ENCODE measurements at places on chromosomes 11 and 22. TPM values are rescaled to one million over a fixed set of nuclear protein-coding genes. Genes with fewer than 3 reads are reported as not detected.

Gene NRIP3
- 23.4 TPM for total RNA-seq

Gene KCNQ1
- not detected for total RNA-seq

Gene AQP11
- 3.7 TPM for total RNA-seq

Gene MS4A6A
- not detected for total RNA-seq

Gene MMP8
- total RNA-seq = not detected

Gene GAB4
- not detected for total RNA-seq

- DNase-seq = no peak
These were observed 53.1 kb downstream of the FEZ1 start for GRCh38 chr11:125442946-125443345.

GRCh38 chr11:65787649-65788622 lies 1.1 kb downstream of the OVOL1 start:
- no peak for DNase-seq

- DNase-seq = peak; percentile 61
These were observed 17.3 kb upstream of the SLC29A2 start for GRCh38 chr11:66388780-66389386.

- DNase-seq = no peak
These were observed 628 bp upstream of the GGA1 start for GRCh38 chr22:37607935-37608476.

- DNase-seq = no peak
These were observed 147.9 kb upstream of the DDI1 start for GRCh38 chr11:103888541-103888951.

DNA sequence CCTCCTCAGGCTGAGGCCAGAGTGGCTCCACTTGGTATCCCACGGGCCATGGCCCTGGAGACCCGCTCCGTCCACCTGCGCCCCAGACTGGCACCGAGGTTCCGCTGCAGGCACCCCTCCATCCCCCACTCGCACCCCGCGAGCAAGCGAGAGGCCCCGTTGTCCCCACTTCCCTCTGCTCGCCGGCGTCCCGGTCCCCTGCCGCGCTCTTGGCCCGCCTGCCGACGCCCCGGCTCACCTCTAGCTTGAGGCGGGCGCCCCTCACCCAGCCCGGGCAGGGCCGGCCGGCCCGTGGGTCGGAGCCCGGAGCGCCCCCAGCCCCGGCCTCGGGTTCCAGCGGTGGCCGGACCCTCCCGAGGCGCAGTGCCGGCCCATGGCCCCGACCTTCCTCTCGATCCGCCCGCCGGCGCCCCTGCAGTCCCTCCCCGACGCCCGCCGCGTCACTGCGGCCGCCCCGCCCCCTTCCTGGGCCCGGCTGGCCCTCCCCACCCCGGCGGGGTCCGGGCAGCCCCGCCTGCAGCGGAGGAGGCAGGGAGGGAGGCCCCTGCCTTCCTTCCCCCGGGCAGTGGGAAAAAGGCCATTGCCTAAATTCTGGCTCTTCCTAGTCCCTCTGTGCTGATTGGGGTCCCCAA lies at the start of gene PITPNM1:
TSS of gene PITPNM1 (minus strand) at position 414 of the 632 bp plus-strand sequence. CDS start 1,183 bp downstream, outside the sequence.
- DNase-seq = peak; percentile 35

DNA sequence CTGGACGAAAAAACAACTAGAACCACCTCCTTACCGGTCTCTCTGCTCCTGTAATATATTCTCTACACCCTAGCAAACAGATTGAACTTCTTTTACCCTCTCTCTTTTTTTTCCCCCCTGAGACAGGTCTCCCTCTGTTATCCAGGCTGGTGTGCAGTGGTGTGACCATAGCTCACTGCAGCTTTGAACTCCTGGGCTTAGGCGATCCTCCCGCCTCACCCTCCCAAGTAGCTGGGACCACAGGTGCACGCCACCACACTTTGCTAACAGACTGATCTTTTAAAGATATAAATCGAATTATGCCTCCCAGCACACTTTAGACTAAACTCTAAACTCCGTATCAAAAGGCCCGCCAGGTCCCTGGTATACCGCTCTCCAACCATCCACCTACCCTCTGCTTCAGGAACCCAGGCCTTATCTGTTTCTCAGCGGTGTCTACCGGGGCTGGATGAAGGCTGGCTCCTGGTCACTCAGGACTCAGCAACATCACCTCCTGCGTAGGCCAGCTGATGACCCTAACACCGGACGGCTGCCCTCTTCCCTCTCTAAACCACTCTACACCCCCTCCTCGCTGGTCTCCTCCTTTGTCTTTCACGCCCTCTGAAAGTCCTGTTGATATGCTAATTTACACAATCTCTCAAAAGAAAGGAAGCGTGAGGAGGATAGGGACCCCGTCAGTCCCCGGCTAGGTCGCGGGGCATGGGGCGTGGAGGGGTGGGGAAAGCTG lies 745 bp downstream of the C22orf39 start:
- DNase-seq = no peak

DNA sequence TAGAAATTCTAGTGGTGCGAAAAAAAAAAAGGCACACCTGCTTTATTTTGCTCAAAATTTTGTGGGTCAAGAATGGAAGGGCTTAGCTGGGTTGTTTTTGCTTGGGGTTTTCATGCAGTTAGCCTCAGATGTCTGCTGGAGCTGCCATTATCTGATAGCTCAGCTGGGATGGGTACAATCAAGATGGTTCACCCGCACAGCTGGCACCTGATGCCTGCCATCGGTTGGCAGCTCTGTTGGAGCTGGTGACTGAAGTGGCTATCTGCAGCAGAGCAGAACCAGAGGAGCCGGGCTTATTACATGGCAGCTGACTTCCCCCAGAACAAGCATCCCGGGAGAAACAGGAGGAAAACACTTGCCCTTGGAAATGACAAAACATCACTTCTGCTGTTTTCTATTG lies 12.1 kb upstream of the ELFN2 start:
- no peak for DNase-seq

DNA sequence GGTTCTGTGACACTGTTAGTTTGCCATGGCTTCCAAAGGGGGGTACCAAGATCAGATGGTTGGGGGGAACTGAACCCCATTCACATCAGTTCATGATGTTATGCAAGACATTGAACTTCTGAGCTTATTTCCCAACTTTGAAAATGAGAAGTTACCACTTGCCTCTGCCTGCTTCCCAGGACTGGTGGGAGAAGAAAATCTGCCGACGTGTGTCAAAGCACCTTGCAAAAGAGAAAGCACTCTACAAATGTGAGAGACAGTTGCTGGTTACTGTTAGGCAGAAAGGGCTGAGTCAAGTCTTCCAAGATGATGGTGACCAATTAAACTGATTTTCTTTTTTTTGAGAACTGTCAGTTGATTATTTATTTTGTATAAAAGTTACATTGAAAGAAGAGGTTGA lies 45.6 kb downstream of the SMCO4 start:
- DNase-seq = no peak
